Activated T-cell treated with anti-CD3 and anti-CD28 coated beads, Interleukin-2, amount 50 U/mL, for 72 hours (primary cell): ENCODE measurements at places on chromosomes 16 and 17. TPM values are rescaled to one million over a fixed set of nuclear protein-coding genes. Genes with fewer than 3 reads are reported as not detected.

Gene ARHGAP44
- not detected for total RNA-seq

Gene MPV17L
- 0.17 TPM for total RNA-seq

Gene TMEM95
- total RNA-seq: 0.34 TPM

Gene CX3CL1
- total RNA-seq: not detected

GRCh38 chr17:59694344-59694743 is 12.9 kb downstream of the PTRH2 start:
- DNase-seq: no peak
